ENCODE measurements at places on chromosomes 5 and 9.

- DNase-seq = no peak
Observed at GRCh38 chr9:13078164-13078563, 201.3 kb downstream of the MPDZ start.

- no peak for DNase-seq
Observed at GRCh38 chr9:7901621-7902020, 102.0 kb upstream of the DMAC1 start.

DNA sequence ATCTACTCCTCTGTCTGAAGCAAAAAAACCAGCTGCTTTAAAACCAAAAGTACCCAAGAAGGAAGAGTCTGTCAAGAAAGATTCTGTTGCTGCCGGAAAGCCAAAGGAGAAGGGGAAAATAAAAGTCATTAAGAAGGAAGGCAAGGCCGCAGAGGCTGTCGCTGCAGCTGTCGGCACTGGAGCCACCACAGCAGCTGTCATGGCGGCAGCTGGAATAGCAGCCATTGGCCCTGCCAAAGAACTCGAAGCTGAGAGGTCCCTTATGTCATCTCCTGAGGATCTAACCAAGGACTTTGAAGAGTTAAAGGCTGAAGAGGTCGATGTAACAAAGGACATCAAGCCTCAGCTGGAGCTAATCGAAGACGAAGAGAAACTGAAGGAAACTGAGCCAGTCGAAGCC lies 88.3 kb downstream of the MAP1B start:
- DNase-seq = no peak

DNA sequence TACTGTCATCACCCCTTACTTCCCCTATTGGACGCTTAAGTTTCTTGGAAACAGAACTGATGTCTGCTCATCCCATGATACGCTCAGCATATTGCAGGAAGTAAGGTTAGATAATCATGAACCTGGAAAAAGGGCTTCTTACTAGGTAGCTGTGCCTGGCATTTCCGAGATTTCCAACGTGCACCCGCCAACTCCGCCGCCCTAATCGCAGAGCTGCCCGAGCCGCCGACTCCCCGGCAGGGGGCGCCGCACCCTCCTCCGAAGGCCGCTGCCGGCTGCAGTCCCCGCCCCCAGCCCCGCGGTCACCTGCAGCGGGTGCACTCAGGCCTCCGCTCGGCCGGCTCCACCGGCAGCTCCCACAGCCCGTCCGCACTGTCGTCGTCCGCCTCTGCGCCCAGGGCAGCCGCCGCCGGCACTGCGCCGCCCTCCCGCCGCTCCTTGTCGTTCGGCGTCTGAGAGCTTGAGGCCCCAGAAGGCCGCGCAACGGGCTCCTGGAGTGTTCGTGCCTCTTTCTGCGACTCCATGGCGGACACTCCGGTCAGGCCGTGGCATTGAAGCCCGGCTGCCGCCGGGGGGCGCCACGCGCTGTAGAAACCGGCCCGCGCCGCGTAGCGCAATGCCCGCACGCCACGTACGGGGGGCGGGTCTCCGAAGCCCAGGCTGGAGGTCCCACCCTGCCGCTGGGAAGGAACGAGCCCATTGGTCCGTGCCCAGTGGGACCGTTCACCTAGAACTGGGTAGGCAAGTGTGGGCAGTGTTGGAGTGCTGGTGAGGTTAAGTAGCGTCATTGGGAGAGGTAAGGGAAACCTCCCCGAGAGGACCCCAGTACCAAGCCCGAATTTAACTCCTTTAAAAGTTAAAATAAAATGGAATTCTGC lies at the start of gene DTWD2:
Gene DTWD2 (minus strand): TSS at position 560 of the 878 bp plus-strand sequence. CDS start 36 bp downstream, at position 524.
- peak; percentile 37 for DNase-seq

DNA sequence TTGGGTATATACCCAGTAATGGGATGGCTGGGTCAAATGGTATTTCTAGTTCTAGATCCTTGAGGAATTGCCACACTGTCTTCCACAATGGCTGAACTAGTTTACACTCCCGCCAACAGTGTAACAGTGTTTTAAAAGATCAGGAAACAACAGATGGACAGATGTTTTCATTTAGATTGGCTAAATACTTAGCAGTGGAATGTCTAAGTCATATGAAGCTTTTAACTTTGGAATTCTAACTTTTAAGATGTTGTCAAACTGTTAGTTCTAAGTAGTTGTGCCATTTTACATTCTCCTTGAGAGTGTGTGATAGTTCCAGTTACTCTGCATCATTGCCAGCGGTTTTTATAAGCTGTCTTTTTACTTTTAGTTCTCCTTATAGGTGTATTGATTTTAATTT lies 688.8 kb downstream of the SEMA5A start:
- no peak for DNase-seq

DNA sequence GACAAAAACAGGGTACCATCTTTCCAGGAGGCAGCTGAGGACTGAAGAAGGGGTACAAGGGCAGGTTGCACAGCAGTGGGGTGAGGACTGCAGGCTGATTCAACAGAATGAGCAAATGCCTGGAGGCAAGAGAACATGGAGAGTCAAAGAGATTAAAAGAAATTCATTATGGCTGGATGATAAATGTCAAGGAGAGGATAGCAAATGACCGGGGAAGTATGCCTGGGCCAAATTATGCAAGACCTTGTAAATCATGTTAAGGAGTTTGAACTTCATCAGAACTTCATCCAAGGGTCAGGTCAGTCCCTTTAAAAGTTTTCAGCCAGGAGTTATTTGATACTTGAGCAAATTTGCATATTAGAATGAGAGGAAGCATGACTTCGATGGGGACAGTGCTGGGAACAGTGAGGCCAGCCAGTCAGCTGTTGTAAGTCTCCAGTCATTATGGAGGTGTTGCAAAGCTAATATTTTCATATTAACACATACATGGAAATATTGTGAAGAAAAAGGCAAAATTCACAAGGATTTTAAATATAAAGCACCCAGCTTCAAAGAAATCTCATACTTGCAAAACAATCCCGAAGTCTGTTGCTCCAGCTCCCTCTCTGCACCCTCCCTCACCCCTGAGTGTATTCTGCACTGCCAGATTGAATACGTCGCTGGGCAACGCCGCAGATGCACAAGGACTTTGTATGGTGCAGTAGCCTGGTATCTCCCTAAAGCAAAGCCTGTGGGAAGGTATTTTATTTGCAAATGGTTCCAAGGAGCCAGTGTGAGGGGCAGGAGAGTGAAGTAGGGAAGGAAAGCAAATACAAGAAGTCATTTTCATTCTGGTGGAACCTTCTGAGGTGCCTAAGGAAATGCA lies 509.8 kb upstream of the TLE4 start:
- DNase-seq = no peak

DNA sequence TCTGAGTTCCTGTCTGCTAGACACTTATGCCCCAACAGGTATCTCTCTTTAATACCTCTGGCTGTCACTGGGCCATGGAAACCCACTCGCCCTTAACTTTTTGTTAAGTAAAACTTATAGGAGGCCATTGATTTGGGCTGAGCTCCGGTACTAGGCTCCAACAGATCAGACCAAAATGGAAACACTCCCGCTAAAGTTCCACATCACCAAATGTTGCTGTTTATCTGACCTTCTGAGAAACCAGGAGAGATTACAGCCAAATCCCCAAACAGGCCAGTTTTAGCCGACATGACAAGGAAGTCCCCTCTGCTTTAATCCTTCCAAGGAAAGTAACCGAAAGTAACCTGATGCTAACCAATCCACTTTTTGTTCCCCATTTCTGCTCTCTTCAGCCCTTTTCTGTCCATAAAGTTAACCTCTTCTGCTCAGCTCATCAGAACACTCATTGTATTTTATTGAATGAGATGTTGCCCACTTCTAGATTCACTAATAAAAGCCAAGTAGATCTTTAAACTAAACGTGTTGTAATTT lies 115.2 kb upstream of the LHFPL2 start:
- DNase-seq = no peak

GRCh38 chr5:145340099-145340498 lies 495.0 kb downstream of the PRELID2 start:
- no peak for DNase-seq

DNA sequence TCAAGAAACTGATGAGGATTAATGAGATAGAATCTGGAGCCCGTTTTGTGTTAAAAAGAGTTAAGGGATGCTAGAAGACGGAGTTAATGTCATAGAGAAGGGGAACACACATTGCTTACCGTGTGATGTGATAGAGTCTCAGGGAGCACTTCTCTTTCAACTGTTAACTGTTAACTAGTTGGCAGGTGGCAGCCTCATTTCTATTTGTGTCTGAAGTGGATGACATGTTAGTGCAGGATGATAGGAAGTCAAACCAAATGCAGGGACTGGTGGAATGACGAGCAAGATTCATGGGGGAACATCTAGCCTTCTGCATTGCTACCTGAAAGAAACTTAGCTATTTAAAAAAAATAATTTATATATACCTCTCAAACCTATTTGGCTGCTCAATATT lies 222.7 kb downstream of the MAST4 start:
- DNase-seq = no peak

GRCh38 chr5:132457371-132458225 lies 33.0 kb downstream of the IRF1 start:
- no peak for DNase-seq

- no peak for DNase-seq
Observed at GRCh38 chr5:133056891-133057290, 5.1 kb downstream of the HSPA4 start.

- no peak for DNase-seq
Observed at GRCh38 chr9:135973277-135974219, 12.4 kb upstream of the UBAC1 start.

DNA sequence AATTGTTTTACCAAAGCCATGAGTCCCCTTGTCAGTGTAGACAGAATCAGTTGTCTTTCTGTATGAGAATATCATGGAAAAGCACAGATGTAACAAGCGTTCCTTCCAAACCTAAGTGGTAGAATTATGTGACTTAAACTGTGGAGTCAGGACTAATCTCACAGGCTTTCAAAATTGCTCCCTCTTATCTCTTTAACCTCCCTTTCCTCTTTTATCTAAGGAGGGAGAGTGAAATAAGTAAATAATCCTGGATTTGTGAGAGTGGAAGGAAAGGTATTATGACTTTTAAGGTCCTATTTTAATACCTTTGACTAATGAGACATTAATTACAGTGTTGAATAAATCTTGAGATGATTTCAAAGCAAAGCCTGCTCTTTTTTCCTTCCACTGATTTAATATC lies 52.4 kb upstream of the LIFR start:
- DNase-seq = no peak

DNA sequence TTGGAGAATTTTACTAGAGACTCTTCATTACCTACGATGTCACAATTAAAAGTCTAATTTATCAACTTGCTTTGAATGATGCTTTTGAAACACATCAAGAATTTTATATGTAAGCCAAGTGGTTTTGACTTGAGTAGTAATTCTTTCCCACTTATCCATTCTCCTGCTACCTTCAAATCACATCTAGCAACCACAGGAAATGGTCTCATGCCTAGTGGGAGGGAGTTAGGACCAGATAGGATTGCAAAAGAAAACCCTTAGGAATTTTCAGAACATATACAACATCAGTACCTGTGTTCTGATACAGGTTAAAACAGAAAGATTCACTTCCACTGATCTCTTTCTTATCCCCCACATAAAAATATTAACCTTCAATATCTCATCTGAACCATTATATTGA lies 260.4 kb downstream of the CWC27 start:
- DNase-seq = no peak

- no peak for DNase-seq
Observed at GRCh38 chr9:110028676-110029075, 179.3 kb downstream of the C9orf152 start.

- no peak for DNase-seq
Observed at GRCh38 chr5:103218164-103218563, 40.4 kb upstream of the MACIR start.

DNA sequence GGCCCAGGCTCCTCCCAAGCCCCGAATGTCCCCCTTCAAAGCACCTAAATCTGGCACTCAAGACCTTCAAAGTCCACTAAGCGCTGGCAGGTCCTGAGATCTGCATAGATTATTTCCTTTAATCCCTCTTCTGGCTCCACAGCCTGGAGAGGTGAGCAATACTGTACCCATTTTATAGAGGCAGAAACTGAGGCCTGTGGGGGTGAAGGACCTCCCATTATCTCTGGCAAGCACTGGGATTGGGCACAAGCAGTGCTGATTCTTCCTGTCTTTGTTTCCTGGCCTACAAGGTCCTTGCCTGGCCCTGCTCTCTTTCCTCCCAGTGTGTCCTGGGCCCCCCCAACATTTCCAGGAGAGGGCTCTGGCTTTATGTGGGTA lies 252.3 kb downstream of the PBX3 start:
- DNase-seq = no peak

DNA sequence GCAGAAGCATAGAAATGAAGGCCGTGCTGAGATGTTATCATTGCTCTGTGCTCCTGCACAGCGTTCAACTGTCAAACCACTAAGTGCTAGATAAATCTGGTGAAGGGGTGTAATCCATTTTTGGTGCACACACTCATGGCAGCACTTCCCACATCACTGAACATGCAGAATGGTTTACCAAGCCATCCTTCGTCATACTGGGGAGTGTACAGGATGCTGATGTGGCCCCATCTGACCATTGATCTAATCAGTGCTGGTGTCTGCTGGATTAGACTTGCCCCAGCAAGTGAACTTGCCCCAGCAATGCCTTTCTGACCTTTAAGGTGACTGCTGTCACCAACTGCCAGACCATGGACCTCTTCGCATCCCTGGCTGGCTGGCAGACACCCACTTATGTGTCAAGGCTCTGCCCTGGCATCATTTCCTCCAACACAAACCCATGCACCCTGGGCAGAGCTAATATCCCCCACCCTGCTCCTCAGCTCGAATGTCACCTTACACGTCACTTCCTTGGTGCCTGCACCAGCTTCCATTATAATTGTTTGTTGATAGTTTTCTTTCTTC lies 4.2 kb upstream of the SEMA4D start:
- no peak for DNase-seq

- DNase-seq = no peak
Observed at GRCh38 chr5:55991768-55992486, 2.8 kb downstream of the IL6ST start.

GRCh38 chr5:78362220-78362619 lies 1.8 kb downstream of the SCAMP1 start:
- no peak for DNase-seq

DNA sequence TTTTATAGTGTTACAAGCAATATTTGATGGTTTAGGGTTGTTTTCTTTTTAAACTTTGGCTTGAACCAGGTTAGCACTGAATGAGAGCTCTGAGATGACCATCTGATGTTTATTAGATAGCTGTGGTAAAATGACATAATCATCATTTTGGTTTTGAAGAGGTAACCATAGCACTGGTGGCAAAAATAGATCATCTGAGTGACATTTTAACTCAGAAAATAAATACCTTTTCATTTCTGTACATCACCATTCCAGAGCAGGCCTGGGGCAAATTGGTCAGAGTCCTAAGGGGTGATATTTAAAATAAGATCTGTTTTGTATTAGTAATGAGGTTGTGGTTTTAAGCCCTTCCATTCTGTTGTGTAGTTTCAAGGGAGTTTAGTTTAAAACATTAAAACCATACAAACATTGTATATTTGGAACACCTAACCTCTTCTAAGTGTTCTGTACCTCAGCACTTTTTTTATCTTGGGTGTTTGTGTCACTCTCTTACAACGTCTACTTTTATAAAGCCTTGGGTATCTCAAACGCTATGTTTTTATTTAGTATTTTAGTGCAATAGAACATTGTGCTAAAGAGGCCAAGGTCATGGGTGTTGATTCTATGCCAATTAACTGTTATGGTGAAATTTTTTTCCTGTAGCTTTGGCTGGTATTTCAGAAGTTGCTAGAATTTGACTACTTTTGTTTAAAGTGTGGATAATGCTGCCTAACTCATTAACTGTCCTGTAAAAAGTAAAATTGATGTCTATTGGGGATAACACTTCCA lies 166.1 kb downstream of the CD180 start:
- no peak for DNase-seq
